CD8-positive, alpha-beta memory T cell (primary cell): ENCODE measurements at places on chromosomes 3 and 15.

DNA sequence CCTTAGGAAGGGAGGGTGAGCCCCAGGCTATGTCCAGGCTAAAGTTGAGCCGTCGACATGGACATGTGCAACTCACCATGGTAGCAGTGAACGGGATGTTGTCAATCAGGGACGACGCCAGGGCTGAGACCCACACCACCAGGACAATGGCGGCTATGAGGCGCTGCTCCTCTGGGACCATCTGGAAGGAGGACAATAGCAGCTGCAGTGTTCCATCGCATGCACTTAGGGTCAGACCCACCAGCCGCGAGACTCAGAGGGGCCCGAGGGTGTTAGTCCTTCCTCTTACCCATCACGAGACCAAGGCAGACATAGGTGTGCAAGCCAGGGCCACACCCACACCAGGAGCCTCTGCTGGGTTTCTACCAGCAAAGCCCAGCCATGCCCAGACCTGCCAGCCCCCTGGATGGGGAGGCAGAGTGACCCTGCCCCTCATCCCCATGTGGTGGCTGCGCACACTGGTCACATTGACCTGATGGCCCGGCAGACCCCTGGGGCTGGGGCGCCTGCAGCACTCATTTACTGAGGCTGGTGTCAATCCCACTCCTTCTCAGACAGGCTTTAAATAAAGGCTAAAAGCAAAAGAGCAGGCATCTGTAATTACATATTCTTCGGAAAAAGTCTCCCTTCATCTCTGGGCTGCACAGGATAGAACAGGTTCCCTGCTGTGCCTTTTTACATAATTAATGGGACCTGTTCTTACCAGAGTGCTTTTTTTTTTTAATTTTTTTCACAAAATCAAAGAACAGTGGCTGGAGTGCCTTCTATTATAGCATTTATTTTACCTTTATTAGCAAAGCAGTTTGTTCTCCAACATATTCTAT is 227.8 kb downstream of the OCA2 start:
- no peaks in the 10 kb centered on the region for H3K4me1 ChIP-seq
- H3K27ac ChIP-seq, result no peak overlapping the region
- H3K4me3 ChIP-seq, result no peak overlapping the region
- H3K27me3 ChIP-seq, result no peaks in the 10 kb centered on the region
- H3K36me3 ChIP-seq, result no peaks in the 10 kb centered on the region
- DNase-seq, result no peak

DNA sequence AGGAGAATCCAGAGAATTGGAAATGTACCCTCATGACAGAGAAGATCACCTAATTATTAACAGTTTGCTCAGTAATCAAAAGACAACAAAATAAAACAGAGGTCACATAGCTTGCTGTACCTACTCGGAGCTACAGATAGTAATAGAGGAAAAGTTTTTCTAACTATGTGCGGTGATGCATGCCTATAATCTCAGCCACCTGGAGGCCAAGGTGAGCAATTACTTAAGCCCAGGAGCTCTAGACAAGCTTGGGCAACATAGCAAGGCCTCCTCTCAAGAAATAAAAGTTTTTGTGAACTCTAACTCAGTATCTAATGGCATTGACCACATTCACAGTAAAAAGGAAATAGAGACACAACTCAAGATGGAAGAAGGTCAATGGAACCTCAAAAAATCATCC is 243.6 kb downstream of the ATP8B4 start:
- no peak overlapping the region for H3K4me3 ChIP-seq
- no peak overlapping the region for H3K27ac ChIP-seq
- no peak for DNase-seq

DNA sequence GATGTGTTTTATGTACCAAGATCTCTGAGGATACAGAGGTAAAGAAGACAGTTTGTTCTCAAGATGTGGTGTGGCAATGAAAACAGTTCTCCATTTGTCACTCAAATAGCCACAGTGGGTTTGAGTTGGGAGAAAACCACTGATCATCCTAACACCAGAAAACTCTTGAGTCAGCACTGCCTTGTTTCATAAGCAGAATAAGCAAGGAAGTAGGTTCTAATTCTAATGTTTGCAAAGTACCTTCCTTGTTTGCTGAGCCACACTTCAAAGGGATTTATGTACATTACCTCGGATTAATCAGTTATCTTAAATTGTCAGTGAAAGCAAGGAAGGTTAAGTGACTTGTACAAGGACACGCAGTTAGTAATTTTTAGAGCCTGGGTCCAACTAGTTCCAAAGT is 107.8 kb upstream of the BOC start:
- no peaks in the 10 kb centered on the region for H3K4me1 ChIP-seq
- no peak overlapping the region for H3K4me3 ChIP-seq
- no peaks in the 10 kb centered on the region for H3K27me3 ChIP-seq
- no peak for DNase-seq

GRCh38 chr3:125220727-125221429 is 8.3 kb upstream of the SLC12A8 start:
- H3K27ac ChIP-seq, result no peak overlapping the region
- no peaks in the 10 kb centered on the region for H3K4me1 ChIP-seq
- no peak for DNase-seq
- H3K4me3 ChIP-seq, result no peak overlapping the region

- H3K4me1 ChIP-seq, result peaks cover 4% of the 10 kb centered on the region
- no peaks in the 10 kb centered on the region for H3K27me3 ChIP-seq
- DNase-seq, result no peak
- no peak overlapping the region for H3K4me3 ChIP-seq
- H3K27ac ChIP-seq, result no peak overlapping the region
- H3K36me3 ChIP-seq, result peaks cover 15% of the 10 kb centered on the region
Measured at GRCh38 chr3:131470377-131470776, 32.4 kb downstream of the MRPL3 start.

- H3K36me3 ChIP-seq, result no peaks in the 10 kb centered on the region
- H3K27ac ChIP-seq, result no peak overlapping the region
- H3K4me3 ChIP-seq, result no peak overlapping the region
Measured at GRCh38 chr3:141710888-141711616, 27.0 kb upstream of the RNF7 start.

GRCh38 chr3:39788128-39788883 is 21.1 kb upstream of the MYRIP start:
- no peaks in the 10 kb centered on the region for H3K27me3 ChIP-seq
- DNase-seq, result no peak
- no peak overlapping the region for H3K4me3 ChIP-seq
- no peaks in the 10 kb centered on the region for H3K36me3 ChIP-seq
- H3K4me1 ChIP-seq, result no peaks in the 10 kb centered on the region

GRCh38 chr15:78429477-78429876 is 8.5 kb upstream of the IREB2 start:
- H3K27me3 ChIP-seq, result no peaks in the 10 kb centered on the region
- H3K27ac ChIP-seq, result no peak overlapping the region

- no peak within 1 kb of the TSS for H3K4me3 ChIP-seq
- no peaks in the 10 kb centered on the region for H3K4me1 ChIP-seq
- H3K36me3 ChIP-seq, result no peaks in the 10 kb centered on the region
- no peak for DNase-seq
- peaks cover 10% of the 10 kb centered on the region for H3K27me3 ChIP-seq
Measured at GRCh38 chr15:80404057-80404760, at the start of gene ARNT2. Gene ARNT2 (plus strand): TSS chr15:80404382. CDS start chr15:80404516, 134 bp downstream.

GRCh38 chr15:99909592-99910295 is 176.5 kb upstream of the LYSMD4 start:
- H3K27me3 ChIP-seq, result no peaks in the 10 kb centered on the region
- no peaks in the 10 kb centered on the region for H3K4me1 ChIP-seq
- no peak for DNase-seq
- no peak overlapping the region for H3K27ac ChIP-seq
- no peaks in the 10 kb centered on the region for H3K36me3 ChIP-seq
